ENCODE measurements at places on chromosomes 2 and 18. TPM values are rescaled to one million over a fixed set of nuclear protein-coding genes. Genes with fewer than 3 reads are reported as not detected.

Gene TUBA3E
- polyA plus RNA-seq: 0.05 TPM

Gene PDE11A
- polyA plus RNA-seq: 1.8 TPM

Gene TMEM247
- polyA plus RNA-seq: not detected

Gene PRSS56
- 0.02 TPM for polyA plus RNA-seq

Gene ASPRV1
- 0.25 TPM for polyA plus RNA-seq

- no peak overlapping the region for H3K27ac ChIP-seq
- no peak for DNase-seq
- H3K27me3 ChIP-seq: no peaks in the 10 kb centered on the region
- peaks cover 6% of the 10 kb centered on the region for H3K36me3 ChIP-seq
- no peak overlapping the region for H3K4me3 ChIP-seq
Measured at GRCh38 chr2:27214941-27215340, 2.2 kb upstream of the CAD start.

- no peak overlapping the region for H3K4me3 ChIP-seq
- no peaks in the 10 kb centered on the region for H3K4me1 ChIP-seq
- no peaks in the 10 kb centered on the region for H3K36me3 ChIP-seq
- H3K27ac ChIP-seq: no peak overlapping the region
- no peaks in the 10 kb centered on the region for H3K27me3 ChIP-seq
Measured at GRCh38 chr2:166155589-166155988, 27.8 kb upstream of the SCN1A start.

- no peak for DNase-seq
- H3K36me3 ChIP-seq: peaks cover 24% of the 10 kb centered on the region
- H3K4me3 ChIP-seq: no peak overlapping the region
- no peak overlapping the region for H3K27ac ChIP-seq
Measured at GRCh38 chr2:37287966-37288365, 36.7 kb downstream of the PRKD3 start.

DNA sequence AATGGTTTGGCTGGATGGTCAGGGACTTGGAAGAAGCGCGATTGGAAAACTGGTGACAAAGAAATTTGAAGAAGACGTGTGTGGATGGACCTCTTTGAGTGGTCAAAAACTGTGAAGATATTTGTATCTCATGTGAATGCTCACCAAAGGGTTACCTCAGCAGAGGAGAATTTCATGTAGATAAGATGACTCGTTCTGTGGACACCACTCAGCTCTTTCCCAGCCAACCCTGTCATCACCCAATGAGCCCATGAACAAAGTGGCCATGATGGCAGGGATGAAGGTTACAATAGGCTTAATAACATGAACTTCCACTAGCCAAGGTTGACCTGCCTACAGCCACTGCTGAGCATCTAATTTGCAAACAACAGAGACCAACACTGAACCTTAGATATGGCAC, 248.3 kb downstream of the KCNE4 start:
- no peak overlapping the region for H3K4me3 ChIP-seq
- H3K27ac ChIP-seq: no peak overlapping the region
- no peak for DNase-seq
- no peaks in the 10 kb centered on the region for H3K36me3 ChIP-seq
- H3K27me3 ChIP-seq: no peaks in the 10 kb centered on the region

- H3K36me3 ChIP-seq: peaks cover 6% of the 10 kb centered on the region
- DNase-seq: no peak
- no peaks in the 10 kb centered on the region for H3K27me3 ChIP-seq
- H3K4me3 ChIP-seq: no peak overlapping the region
Measured at GRCh38 chr2:53793261-53793660, 6.4 kb downstream of the ERLEC1 start.

DNA sequence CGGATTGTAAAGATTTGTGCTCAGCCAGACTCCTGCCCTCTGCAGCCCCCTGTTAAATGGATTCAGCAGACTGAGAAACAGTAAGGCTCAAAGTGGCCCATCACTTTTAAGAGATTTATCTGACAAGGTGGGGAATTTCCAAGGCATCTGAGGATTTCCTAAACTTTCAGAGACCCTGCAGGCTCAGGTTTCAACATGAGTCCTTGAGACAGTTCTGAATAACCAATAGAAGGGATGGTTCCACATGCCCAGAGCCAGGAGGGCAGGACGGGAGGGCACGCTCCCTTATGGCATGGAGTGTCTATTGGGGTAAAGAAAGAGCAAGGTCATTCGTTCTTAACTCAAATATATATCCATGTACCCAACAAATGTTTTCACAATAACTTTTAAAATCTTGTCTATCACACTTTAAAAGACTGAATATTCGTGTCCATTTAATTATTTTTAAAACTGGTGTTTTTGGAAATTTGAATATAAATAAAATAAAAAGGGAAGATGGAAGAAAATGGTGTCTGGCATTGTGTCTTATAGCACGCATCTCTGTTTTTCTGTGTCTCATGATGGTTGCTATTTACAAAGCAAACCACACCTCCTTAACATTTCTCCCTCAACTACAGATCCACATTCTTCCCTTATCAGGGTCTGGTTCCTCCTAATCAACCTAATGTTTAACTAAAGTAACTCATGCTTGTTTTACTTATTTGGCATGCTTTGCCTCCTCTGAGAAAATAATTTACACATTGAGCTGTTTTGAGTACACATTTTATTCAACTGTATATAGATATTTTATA, 56.0 kb upstream of the DSG1 start:
- peaks cover 7% of the 10 kb centered on the region for H3K4me1 ChIP-seq
- H3K36me3 ChIP-seq: no peaks in the 10 kb centered on the region
- no peak for DNase-seq
- no peak overlapping the region for H3K4me3 ChIP-seq
- no peak overlapping the region for H3K27ac ChIP-seq

GRCh38 chr2:112836163-112836560, 417 bp downstream of the IL1B start:
- no peaks in the 10 kb centered on the region for H3K27me3 ChIP-seq
- DNase-seq: no peak
- peak overlapping the region; percentile 4 for H3K4me3 ChIP-seq
- H3K4me1 ChIP-seq: peaks cover 7% of the 10 kb centered on the region
- H3K27ac ChIP-seq: no peak overlapping the region

DNA sequence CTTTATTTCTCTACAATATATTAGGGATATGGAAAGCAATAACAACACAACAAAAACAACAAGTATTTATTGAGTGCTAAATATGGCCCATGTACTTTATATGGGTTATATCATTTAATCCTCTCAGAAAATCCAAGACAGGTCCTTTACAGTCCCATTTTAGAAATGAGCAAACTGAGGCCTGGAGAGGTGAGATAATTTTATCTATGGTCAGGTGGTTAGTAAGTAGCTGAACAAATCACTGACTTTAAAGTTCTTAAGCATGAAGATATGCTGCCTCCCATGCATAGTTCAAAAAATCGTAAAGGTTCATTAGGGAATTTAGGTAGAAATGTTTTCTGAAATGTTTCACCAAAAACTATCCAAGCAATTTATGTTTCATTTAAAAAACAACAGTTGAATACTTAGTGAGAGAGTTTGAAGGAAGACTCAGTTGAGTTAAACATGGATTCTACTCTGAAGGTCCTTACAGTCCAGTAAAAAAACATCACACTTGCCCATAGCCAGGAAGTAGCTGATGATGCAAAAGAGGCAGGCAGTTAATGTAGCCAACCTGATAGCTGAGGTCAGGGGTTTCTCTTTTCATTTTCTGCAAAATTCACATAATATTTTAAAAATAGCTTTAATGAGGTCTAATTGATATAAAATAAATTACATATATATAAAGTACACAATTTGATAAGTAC, 7.6 kb upstream of the NFE2L2 start:
- no peaks in the 10 kb centered on the region for H3K4me1 ChIP-seq
- H3K36me3 ChIP-seq: no peaks in the 10 kb centered on the region
- H3K27ac ChIP-seq: no peak overlapping the region
- no peaks in the 10 kb centered on the region for H3K27me3 ChIP-seq
- H3K4me3 ChIP-seq: no peak overlapping the region

- no peaks in the 10 kb centered on the region for H3K36me3 ChIP-seq
- H3K27me3 ChIP-seq: no peaks in the 10 kb centered on the region
- DNase-seq: no peak
- H3K27ac ChIP-seq: no peak overlapping the region
- H3K4me1 ChIP-seq: no peaks in the 10 kb centered on the region
Measured at GRCh38 chr2:181025004-181025403, 44.6 kb downstream of the UBE2E3 start.

DNA sequence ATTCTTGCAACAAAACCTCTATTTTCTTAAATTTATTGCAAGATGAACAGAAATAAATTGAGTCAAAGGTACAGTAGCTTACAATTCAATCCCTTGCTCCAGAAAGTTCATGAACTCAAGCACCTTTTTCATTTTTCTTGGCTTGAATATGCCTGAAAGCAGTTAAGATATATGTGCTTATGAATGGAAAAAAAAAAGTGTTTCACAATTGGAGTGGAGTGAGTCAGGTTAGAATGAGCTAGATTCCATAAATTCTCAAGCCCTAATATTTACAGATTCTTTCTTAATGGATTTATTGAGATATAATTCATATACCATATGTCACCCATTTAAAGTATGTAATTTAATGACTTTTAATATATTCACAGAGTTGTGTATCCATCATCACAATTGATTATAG, 39.6 kb upstream of the NEMP2 start:
- no peak overlapping the region for H3K4me3 ChIP-seq
- no peaks in the 10 kb centered on the region for H3K36me3 ChIP-seq
- H3K4me1 ChIP-seq: no peaks in the 10 kb centered on the region
- H3K27ac ChIP-seq: no peak overlapping the region
- DNase-seq: no peak

GRCh38 chr2:117631152-117631945, 183.1 kb upstream of the DDX18 start:
- no peak overlapping the region for H3K27ac ChIP-seq
- no peaks in the 10 kb centered on the region for H3K27me3 ChIP-seq
- no peaks in the 10 kb centered on the region for H3K4me1 ChIP-seq
- no peak for DNase-seq
- H3K4me3 ChIP-seq: no peak overlapping the region
- H3K36me3 ChIP-seq: no peaks in the 10 kb centered on the region

GRCh38 chr2:37788602-37789209, 117.3 kb upstream of the CDC42EP3 start:
- no peaks in the 10 kb centered on the region for H3K4me1 ChIP-seq
- H3K36me3 ChIP-seq: no peaks in the 10 kb centered on the region
- no peak overlapping the region for H3K4me3 ChIP-seq
- H3K27me3 ChIP-seq: no peaks in the 10 kb centered on the region

GRCh38 chr18:68735483-68736343, 20.8 kb upstream of the TMX3 start:
- no peaks in the 10 kb centered on the region for H3K27me3 ChIP-seq
- H3K27ac ChIP-seq: no peak overlapping the region
- H3K4me3 ChIP-seq: no peak overlapping the region
- H3K4me1 ChIP-seq: peaks cover 3% of the 10 kb centered on the region
- DNase-seq: no peak
- no peaks in the 10 kb centered on the region for H3K36me3 ChIP-seq

DNA sequence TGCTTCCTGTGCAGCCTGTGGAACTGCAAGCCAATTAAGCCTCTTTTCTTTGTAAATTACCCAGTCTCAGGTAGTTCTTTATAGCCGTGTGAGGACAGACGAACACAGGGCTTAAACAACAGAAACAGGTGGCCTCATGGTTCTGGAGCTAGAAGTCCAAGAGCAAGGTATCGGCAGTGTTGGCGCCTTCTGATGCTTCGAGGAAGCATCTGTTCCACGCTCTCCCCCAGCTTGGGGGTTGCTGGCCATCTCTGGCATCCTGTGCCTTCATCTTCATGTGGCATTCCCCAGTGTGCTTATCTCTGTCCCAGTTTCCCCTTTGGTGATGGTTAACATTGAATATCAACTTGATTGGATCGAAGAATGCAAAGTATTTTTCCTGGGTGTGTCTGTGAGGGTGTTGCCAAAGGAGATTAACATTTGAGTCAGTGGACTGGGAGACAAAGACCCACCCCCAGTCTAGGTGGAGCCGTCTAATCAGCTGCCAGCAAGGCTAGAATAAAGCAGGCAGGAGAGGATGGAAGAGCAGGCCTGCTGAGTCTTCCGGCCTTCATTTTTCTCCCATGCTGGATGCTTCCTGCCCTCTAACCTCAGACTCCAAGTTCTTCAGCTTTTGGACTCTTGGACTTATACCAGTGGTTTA, 287.6 kb downstream of the PHLPP1 start:
- DNase-seq: no peak
- no peak overlapping the region for H3K4me3 ChIP-seq
- peaks cover 4% of the 10 kb centered on the region for H3K4me1 ChIP-seq
- H3K36me3 ChIP-seq: no peaks in the 10 kb centered on the region
- no peaks in the 10 kb centered on the region for H3K27me3 ChIP-seq
- H3K27ac ChIP-seq: no peak overlapping the region

DNA sequence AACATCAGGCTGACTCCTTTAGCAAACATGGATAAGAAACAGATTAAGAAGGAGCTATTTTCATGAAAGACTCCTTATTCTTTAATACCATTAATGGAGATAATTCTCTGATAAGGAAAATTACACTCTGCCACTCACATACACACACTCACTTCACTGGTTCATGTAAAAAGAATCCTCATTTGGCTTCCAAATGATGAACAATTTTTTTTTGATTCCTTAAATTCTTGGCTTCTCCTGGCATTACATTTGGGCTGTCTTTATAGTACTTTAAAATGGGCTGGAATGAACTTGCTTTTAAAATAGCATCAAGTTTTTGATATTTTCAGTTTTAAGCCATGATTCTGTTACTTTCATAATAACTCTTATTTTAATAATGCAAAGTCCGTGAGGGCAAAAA, 328.6 kb downstream of the SLC8A1 start:
- no peaks in the 10 kb centered on the region for H3K36me3 ChIP-seq
- H3K27me3 ChIP-seq: no peaks in the 10 kb centered on the region
- DNase-seq: no peak
- no peak overlapping the region for H3K4me3 ChIP-seq
- H3K27ac ChIP-seq: no peak overlapping the region

GRCh38 chr18:74132201-74132600, 15.4 kb downstream of the FBXO15 start:
- no peaks in the 10 kb centered on the region for H3K36me3 ChIP-seq
- H3K27ac ChIP-seq: no peak overlapping the region
- DNase-seq: no peak
- H3K27me3 ChIP-seq: no peaks in the 10 kb centered on the region
